Progenitor cell of endocrine pancreas (in vitro differentiated cells): ENCODE measurements at places on chromosomes 4 and X. TPM values are rescaled to one million over a fixed set of nuclear protein-coding genes. Genes with fewer than 3 reads are reported as not detected.

- no peak for DNase-seq
- H3K36me3 ChIP-seq = no peaks in the 10 kb centered on the region
- no peak overlapping the region for H3K27ac ChIP-seq
- H3K27me3 ChIP-seq = no peaks in the 10 kb centered on the region
- no peak overlapping the region for H3K4me3 ChIP-seq
These were observed 3.7 kb downstream of the MYOZ2 start for GRCh38 chr4:119139311-119139710.

DNA sequence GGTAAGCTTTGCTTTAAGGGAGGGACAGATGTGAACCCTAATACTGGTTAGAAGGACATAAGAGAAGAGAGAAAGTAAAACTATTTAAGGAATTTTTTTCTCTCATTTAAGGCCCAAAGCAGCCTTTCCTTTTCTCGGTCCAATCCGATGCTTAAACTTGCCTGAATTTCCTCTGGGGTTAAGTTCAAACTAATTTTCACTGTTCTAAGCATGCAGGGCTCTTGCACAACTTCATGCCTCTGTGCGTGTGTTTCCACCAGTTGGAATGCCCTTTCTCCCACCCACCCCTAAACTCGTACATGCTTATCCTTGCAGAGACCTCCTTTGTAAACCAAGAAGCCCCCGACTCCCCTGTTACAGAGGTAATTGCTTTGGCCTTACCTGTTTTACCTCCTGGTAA lies 204.7 kb downstream of the CBR4 start:
- H3K36me3 ChIP-seq = no peaks in the 10 kb centered on the region
- H3K4me1 ChIP-seq = no peaks in the 10 kb centered on the region
- H3K4me3 ChIP-seq = no peak overlapping the region
- H3K27me3 ChIP-seq = no peaks in the 10 kb centered on the region
- H3K27ac ChIP-seq = no peak overlapping the region

- peaks cover 30% of the 10 kb centered on the region for H3K4me1 ChIP-seq
- no peaks in the 10 kb centered on the region for H3K36me3 ChIP-seq
- no peak overlapping the region for H3K27ac ChIP-seq
- no peak for DNase-seq
- H3K27me3 ChIP-seq = no peaks in the 10 kb centered on the region
These were observed 116.1 kb downstream of the PCDH7 start for GRCh38 chr4:30836231-30836630.

The PAK3 gene
- total RNA-seq = 16.8 and 18.4 TPM in 2 replicates

The NRK gene
- total RNA-seq = 7.1 and 9.8 TPM in 2 replicates

DNA sequence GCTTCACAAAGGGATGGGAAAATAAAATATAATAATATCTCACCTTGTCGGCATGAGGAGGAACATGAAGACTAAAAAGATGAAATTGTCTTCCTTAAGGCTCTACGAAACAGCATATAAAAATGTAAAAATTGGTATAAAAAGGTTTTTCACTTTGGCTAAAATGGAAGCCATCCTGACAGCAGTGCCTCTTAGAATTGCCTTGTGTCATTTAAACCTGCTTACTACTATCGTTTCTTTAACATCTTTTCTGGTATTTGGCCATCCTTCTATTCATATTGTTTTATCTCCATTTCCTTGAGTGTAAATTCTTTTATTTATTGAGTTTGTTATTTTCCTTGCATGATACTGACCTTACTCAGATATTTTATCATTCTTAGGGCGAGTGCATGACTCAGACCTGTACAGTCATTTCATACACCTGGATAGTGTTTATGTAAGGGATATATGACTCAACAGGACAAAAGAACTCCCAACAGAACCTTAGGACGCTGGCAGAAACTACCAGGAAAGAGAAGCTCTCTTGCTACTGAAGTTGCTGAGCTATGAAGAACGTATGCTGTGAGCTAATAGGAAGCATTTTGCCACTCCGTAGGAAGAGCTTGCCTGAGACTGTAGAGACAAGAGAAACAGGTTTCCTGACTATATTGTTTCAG lies 5.8 kb upstream of the CDKN2AIP start:
- no peaks in the 10 kb centered on the region for H3K36me3 ChIP-seq
- H3K27me3 ChIP-seq = no peaks in the 10 kb centered on the region
- H3K4me3 ChIP-seq = no peak overlapping the region
- DNase-seq = no peak
- H3K4me1 ChIP-seq = peaks cover 29% of the 10 kb centered on the region

GRCh38 chrX:25721564-25721963 lies 416.6 kb upstream of the MAGEB18 start:
- no peaks in the 10 kb centered on the region for H3K36me3 ChIP-seq
- H3K4me1 ChIP-seq = no peaks in the 10 kb centered on the region
- no peak overlapping the region for H3K27ac ChIP-seq
- no peaks in the 10 kb centered on the region for H3K27me3 ChIP-seq
- DNase-seq = no peak
- no peak overlapping the region for H3K4me3 ChIP-seq

The POLR2B gene
- total RNA-seq = 107 and 116 TPM in 2 replicates

GRCh38 chr4:101037938-101038413 lies 309.4 kb downstream of the PPP3CA start:
- H3K27me3 ChIP-seq = no peaks in the 10 kb centered on the region
- no peak overlapping the region for H3K27ac ChIP-seq
- H3K36me3 ChIP-seq = peaks cover 4% of the 10 kb centered on the region
- no peak overlapping the region for H3K4me3 ChIP-seq
- peaks cover 4% of the 10 kb centered on the region for H3K4me1 ChIP-seq

DNA sequence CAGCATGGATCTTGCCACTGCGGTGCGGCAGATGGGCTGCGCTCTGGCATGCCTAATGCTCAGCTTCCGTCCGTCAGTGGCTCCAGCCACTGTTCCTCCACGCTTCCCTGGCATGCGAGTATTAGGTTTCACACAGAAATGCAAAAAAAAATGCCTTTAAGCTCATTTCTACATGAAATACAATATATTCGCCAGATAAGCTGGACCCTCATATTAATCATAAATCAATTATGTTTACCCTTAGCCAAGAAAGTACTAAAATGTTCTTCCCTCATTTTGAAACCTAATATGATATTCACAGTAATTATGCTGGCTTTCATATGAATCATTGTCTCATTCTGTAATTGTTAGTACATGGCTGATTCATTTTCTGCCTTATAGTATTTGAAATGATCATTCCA lies 115.5 kb upstream of the FAM241A start:
- peaks cover 3% of the 10 kb centered on the region for H3K27me3 ChIP-seq
- H3K27ac ChIP-seq = no peak overlapping the region

The SSX2B gene
- total RNA-seq = not detected in 2 replicates

The TMSB15C gene
- total RNA-seq = 15.5 and 17.3 TPM in 2 replicates

The FREM3 gene
- total RNA-seq = not detected in 2 replicates

GRCh38 chr4:5500165-5500564 lies 208.2 kb downstream of the EVC2 start:
- H3K4me3 ChIP-seq = no peak overlapping the region
- peaks cover 12% of the 10 kb centered on the region for H3K36me3 ChIP-seq
- no peaks in the 10 kb centered on the region for H3K4me1 ChIP-seq
- H3K27me3 ChIP-seq = no peaks in the 10 kb centered on the region

GRCh38 chr4:169314906-169315305 lies 44.1 kb upstream of the SH3RF1 start:
- H3K4me3 ChIP-seq = no peak overlapping the region
- no peaks in the 10 kb centered on the region for H3K27me3 ChIP-seq
- H3K4me1 ChIP-seq = peaks cover 5% of the 10 kb centered on the region
- no peak for DNase-seq
- H3K36me3 ChIP-seq = no peaks in the 10 kb centered on the region

GRCh38 chr4:150972592-150972991 lies 42.5 kb downstream of the LRBA start:
- no peak overlapping the region for H3K4me3 ChIP-seq
- no peaks in the 10 kb centered on the region for H3K36me3 ChIP-seq
- H3K4me1 ChIP-seq = peaks cover 18% of the 10 kb centered on the region

- no peak for DNase-seq
- peaks cover 27% of the 10 kb centered on the region for H3K4me1 ChIP-seq
- H3K36me3 ChIP-seq = no peaks in the 10 kb centered on the region
These were observed 371.0 kb downstream of the BCOR start for GRCh38 chrX:39726771-39727170.

DNA sequence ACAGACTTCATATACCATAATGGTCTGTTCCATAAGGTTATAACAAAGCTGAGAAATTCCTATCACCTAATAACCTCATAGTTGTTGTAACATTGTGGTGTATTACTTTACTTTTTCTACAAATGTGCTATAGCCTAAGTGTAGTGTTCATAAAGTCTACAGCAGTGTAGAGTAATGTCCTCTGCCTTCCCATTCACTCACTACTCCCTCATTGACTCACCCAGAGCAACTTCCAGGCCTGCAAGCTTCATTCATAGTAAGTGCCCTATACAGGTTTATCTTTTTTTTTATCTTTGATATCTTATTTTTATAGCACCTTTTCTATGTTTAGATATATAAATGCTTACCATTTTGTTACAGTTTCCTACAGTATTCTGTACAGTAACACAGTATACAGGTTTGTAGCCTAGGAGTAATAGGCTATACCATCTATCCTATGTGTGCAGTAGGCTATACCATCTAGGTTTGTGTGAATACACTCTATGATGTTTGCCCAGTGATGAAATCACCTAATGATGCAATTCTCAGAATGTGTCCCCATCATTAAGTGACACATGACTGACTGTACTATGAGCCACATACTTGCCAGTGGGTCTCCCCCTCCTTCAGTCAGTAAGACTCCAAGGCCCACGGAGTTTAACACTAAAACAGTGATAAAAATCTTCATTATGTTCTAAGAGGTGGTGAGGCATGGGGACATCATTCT lies 299.9 kb downstream of the UNC5C start:
- H3K4me3 ChIP-seq = no peak overlapping the region
- no peak for DNase-seq
- no peaks in the 10 kb centered on the region for H3K27me3 ChIP-seq
- H3K4me1 ChIP-seq = peaks cover 6% of the 10 kb centered on the region
- no peak overlapping the region for H3K27ac ChIP-seq

- no peaks in the 10 kb centered on the region for H3K36me3 ChIP-seq
- peaks cover 5% of the 10 kb centered on the region for H3K4me1 ChIP-seq
- DNase-seq = no peak
- no peak overlapping the region for H3K4me3 ChIP-seq
- H3K27ac ChIP-seq = no peak overlapping the region
These were observed 145.5 kb downstream of the NWD2 start for GRCh38 chr4:37389967-37390580.

GRCh38 chrX:25873196-25873595 lies 264.9 kb upstream of the MAGEB18 start:
- peaks cover 8% of the 10 kb centered on the region for H3K4me1 ChIP-seq
- H3K27me3 ChIP-seq = no peaks in the 10 kb centered on the region
- no peak overlapping the region for H3K4me3 ChIP-seq
- no peak for DNase-seq
- no peaks in the 10 kb centered on the region for H3K36me3 ChIP-seq
- no peak overlapping the region for H3K27ac ChIP-seq

GRCh38 chr4:73589887-73590801 lies 30.1 kb downstream of the RASSF6 start:
- H3K27me3 ChIP-seq = no peaks in the 10 kb centered on the region
- H3K4me1 ChIP-seq = peaks cover 28% of the 10 kb centered on the region
- no peak for DNase-seq
- H3K36me3 ChIP-seq = peaks cover 1% of the 10 kb centered on the region
- H3K4me3 ChIP-seq = peak overlapping the region; percentile 19

The HAND2 gene
- 2.5 and 3.9 TPM in 2 replicates for total RNA-seq

The ALAS2 gene
- total RNA-seq = not detected in 2 replicates

DNA sequence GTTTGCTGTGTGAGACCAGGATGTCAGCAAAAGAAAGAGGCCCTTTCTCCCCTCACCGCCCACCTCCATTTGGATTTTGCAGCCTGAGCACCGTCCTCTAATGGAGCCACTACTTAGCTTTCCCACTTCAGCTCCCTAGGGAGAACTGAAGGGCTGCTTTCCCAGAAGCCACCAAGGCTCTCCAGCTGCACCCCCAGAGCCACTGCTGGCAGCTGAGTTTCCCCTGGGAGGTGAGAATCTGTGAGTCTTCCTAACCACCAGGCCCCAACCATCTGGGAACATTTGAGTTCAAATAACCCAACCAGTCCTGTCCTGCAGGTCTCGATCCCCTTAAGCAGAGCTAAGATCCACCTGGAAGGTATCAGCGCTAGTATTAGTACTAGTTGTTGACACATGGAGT lies 173.1 kb upstream of the USP9X start:
- no peak overlapping the region for H3K4me3 ChIP-seq
- no peaks in the 10 kb centered on the region for H3K27me3 ChIP-seq
- DNase-seq = no peak
- no peaks in the 10 kb centered on the region for H3K4me1 ChIP-seq
- no peaks in the 10 kb centered on the region for H3K36me3 ChIP-seq

DNA sequence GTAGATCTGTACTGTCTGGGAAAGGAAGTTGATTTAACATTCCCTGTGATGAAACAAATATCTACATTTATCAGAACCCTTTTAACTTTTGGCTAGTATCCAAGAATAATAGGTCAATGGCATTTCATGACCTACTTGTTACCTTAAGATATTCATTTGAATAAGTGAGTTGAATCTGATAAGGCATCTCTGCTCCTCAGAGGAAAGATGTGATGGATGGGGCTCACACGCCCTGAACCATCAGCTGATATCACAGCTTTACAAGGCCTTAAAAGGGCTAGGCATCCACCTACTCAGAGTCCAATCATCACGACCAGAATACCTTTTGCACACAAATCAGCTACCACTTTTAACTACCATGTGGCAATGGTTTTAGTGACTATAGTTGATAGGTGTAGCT lies 90.2 kb upstream of the PDLIM3 start:
- H3K27me3 ChIP-seq = no peaks in the 10 kb centered on the region
- peaks cover 56% of the 10 kb centered on the region for H3K36me3 ChIP-seq
- no peak for DNase-seq
- no peak overlapping the region for H3K4me3 ChIP-seq
- H3K27ac ChIP-seq = no peak overlapping the region

The BLTP1 gene
- total RNA-seq = 62.7 and 70.0 TPM in 2 replicates

The SCML2 gene
- total RNA-seq = 7.1 and 7.6 TPM in 2 replicates
